T-helper 9 cell (primary cell): ENCODE measurements at places on chromosomes 12 and 14.

DNA sequence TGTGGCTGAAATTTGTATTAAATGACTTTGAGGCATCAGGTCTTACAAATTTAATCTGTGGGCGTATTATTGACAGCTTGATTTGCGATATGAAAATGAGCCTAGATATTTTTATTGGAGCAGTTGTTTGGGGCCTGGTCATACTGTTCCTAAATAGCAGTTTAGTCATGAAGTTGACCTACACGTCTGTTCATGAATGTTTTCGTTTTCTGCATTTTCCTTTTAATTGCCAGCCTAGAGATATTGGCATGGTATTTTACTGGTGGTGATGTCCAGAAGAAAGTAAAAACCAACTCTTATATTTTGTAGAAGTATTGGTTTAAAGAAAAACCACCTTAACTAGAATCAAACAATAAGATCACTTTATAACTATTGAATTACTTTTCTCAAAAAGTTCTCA lies 1.8 kb downstream of the EML1 start:
- no peak for DNase-seq

DNA sequence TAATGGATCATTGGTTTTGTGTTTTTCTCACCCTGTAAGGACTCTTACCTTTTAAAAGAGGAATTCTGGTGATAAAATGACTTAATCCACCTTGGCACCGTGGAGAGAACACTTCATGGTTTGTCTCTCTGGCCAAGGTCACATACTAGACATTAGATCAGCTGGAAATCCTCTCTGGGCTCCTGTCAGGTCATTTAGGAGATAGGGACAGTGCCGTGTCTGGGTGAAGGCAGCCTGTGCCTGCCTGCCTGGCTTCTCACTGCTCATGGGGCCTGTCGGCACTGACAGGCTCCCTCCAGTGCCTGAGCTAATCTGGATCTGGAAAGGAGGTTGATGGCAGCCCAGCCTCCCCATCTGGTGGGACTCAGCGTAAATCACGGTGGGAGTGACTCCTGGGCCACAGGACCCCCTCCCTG lies 5.7 kb downstream of the CRADD start:
- DNase-seq, result no peak

- DNase-seq, result no peak
Observed at GRCh38 chr14:68487805-68488590, 304.9 kb downstream of the ZFP36L1 start.

DNA sequence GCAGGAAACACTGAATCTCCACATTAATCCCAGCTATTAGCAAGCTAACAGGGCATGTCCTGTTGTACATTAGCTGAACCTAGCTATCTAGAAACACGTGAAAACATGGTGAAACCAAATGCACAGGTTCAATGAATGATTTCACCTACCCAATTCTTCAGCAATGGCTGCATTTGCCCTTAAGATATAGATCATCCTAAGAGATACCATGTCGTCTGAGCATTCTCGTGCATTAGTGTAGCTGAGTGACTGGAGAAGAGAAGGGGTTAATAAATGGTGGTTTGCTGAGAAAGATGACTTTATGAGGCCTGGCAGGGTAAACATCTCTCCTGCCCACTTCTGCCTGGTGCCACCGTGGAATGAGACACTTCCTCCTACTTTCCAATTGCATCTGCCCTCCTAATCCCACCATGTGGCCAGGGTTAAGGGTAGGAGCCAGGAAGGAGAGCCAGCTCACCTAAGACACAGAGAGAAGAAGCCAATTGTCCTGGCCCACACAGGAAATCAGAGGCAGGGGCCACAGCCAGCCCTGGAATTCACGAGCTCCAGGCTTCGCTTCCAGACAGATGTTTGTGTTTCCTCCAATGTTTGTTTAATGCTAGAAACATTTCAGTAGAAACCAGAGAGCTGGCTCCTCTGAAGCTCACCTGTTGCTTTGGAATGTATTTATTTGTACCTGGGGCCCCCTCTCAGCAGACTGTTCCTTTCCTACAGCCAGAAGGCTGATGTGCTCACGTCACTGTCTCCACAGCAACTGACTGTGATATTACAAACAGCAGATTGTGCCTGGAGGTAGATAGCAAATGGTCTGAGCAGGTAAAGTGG lies 126.0 kb upstream of the PARP11 start:
- peak; percentile 12 for DNase-seq

DNA sequence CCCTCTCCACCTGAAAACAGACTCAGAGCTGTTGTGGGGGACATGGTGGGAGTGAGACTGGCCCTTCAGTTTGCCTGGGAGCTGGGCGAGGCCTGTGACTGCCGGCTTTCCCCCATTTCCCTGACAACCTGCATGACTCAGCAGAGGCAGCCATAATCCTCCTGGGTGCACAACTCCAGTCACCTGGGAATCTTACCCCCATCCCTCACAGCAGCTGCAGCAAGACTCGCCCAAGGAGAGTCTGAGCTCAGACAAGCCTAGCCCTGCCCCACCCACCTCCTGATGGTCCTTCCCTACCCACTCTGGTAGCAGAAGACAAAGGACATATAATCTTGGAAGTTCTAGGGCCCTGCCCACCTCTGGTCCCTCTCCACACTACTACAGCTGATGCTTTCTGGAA lies 207.3 kb upstream of the ARID2 start:
- DNase-seq, result no peak

DNA sequence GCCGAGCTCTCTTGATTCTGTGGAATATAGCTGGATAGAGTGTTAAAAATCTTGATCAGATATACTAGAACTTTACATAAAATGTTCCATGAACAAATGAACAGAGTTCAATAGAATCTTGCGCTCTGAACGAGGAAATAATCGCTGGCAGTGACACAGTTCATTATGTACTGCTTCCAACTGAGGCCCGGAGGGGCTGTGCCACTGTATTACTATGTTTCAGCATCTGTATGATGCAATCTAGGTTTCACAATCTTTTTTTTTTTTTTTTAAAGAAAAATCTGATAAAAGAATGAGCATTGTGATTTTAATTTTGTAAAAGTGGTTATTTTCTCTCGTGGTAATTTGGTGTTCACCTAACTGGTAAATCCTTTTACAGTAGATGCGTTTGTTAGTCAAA lies 77.2 kb downstream of the FERMT2 start:
- DNase-seq, result no peak

DNA sequence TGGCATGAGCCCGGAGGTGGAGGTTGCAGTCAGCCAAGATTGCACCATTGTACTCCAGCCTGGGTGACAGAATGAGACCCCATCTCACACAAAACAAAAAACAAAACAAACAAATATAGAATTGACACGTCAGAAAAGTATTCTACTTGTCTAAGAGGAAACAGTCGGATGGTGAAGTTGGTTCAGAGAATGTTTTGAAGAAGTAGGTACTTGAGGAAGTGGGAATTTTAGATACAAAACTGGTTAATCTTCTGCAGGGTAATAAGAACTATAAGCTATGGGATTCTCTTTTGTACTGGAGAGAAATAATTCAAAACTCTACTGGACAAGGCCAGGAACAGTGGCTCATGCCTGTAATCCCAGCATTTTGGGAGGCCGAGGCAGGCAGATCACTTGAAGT lies 14.6 kb upstream of the TCTN1 start:
- no peak for DNase-seq

DNA sequence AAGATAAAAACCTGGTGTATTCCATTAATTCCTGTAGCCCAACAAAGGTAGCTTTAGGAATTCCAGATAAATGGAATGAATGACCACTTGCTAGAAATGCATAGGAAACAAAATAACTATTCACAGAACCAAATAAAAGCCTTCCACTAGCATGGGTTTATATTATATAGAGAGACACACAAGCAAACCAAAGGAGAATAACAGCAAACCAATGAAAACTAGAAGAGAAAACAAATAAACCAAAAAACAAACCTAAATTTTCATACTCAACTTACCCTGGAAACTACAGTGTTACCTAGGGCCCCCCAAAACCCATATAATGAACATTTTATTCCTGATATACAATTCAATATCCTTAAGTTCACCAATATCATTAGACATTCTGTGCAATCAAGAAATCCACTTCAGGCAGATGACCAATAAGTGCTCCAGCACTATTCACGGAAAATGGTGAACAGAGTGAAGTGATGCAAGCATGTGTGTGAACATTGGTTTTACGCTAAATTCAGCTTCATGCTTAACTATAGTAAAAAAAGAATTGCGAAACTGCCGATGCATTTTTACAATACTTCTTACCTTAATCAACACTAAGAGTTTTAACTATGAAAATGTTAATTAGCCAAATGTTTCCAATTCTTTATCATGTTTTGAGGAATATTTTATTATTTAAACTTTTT lies 1108.4 kb upstream of the TMEM132C start:
- DNase-seq, result no peak

DNA sequence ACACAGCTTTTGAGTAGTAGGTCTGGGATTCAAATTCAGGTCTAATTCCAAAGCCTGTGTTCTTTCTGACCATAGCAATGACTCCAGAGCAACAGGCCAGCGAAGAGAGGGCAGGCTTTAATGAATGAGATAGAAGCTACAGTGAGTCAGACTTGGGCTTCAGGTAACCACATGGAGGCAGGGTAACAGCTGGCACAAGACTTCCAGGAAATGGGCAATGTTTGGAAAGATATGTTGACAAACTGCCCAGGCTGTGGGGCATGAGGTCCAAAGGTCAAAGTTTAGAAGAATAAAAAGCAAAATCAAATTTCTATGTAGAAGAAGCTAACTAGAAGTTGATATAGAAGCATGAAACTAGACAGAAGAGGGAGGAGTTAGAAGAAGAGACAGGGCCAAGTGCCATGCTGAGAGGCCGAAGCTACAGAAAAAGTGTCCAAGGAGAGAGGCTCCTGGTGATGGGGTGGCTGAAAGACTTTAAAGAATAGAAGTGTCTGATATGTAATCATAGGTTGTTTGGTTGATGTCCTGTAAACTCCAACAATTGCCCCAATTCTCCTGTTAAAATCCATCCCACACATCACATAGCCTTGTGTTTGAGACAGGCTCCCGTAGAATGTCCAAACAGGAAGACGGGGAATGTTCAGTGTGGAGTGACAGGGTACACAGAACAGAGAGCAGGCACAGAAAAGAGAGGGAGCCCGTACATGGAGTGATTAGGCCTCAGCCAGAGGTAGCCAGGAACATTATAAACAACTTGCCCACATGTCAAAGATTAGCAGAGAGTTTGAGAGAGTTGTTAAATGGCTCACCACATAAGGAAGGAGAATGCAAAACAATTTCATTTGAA lies 384.7 kb downstream of the CCDC91 start:
- DNase-seq, result no peak

DNA sequence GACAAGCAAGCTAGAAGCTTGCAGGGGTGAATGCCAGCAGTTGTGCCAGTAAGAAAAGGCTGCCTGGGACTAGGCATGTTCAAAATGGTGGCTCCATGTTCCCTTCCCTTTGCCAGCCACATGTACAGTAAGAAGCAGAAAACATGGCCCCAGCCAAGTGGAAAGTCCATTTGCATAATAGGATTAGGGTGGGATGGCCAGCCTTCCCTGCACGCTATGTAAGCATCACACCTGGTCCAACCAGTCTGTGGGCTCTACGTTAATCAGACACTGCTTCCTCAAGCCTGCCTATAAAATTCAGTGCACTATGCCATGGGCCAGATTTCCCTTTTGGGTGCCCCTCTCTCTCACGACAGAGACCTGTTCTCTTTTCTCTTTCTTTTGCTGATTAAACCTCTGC lies 288.4 kb downstream of the GXYLT1 start:
- DNase-seq, result no peak

GRCh38 chr12:93121729-93122488 lies 192.8 kb upstream of the EEA1 start:
- DNase-seq, result no peak

DNA sequence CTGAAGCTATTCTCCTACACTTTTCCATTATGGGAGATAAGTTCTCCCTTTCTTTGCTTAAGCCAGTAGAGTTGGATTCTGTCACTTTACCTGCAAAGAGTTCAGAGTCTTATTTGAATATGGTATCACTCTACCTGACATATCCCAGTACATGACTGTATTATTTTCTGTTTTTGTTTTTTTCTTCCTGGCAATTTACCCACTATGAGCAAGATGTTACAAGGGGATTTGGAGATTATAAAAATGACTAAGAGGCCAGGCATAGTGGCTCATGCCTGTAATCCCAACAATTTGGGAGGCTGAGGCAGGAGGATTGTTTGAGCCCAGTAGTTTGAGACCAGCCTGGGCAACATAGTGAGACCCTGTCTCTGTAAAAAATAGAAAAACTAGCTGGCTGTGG lies 46.4 kb upstream of the CHST11 start:
- DNase-seq, result no peak

DNA sequence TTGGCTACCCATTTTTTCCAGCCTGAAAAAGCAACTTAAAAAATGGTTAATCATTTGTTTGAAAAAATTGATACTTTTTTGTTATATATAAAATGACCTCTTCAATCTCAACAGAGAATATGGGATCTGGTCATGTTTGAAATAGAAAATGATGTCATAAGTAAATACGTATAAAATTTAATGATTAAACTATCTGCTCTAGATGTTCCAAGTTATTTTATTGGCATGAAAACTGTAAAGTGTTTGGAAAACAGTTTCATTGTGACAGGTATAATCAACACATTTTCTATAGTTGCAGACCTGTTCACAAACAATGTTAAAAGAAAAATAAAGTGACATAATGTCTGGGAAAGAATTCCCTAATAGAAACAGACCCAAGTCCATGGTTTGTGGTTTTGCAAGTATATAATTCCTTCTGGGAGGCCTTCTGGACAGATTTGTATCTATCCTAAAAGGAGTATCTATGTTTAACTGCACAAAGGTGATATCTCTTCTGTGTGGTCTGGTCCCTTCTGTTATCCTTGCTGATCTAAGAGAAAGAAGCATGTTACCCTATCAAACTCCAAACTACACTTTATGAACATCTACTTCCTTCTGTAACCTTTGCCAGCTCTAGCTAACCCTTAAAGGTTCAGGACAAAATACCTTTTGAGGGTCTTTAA lies 39.5 kb upstream of the LRIG3 start:
- no peak for DNase-seq

GRCh38 chr14:86015511-86015910 lies 485.6 kb downstream of the FLRT2 start:
- no peak for DNase-seq

- no peak for DNase-seq
Observed at GRCh38 chr12:128323145-128323920, 56.4 kb downstream of the TMEM132C start.

DNA sequence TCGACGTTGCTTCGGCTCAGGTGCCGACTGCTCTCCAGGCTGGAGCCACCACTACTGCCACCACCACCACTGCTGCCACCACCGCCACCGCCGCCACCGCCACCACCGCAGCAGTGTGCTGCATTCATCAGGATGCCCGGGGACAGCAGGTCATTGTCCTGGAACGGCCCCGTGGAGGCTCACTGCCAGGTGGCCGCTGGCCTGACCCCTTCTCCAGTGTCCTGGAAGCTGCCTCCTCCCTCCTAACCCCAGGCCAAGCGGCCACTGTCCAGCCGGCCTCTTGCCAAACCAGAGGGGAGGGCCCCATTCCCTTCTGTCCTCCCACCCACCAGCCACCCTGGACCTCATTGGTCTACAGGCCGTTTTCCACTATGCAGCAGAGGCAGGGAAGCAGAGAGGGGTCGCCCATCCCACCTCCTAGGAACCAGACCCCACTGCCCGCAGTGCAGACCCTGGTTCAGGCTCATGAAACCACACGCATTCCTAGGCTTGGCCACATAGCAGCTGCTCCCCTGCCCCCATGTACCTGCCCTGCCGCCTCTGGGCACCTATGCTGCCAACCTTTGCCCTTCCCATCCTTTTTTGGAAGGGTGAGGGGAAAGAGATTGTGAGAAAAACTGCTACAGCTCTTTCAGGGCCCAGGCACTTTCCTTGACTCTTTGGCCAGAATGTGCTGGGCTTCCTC lies 15.2 kb downstream of the ARL6IP4 start:
- DNase-seq, result no peak
